ENCODE measurements at places on chromosomes 16 and 17.

DNA sequence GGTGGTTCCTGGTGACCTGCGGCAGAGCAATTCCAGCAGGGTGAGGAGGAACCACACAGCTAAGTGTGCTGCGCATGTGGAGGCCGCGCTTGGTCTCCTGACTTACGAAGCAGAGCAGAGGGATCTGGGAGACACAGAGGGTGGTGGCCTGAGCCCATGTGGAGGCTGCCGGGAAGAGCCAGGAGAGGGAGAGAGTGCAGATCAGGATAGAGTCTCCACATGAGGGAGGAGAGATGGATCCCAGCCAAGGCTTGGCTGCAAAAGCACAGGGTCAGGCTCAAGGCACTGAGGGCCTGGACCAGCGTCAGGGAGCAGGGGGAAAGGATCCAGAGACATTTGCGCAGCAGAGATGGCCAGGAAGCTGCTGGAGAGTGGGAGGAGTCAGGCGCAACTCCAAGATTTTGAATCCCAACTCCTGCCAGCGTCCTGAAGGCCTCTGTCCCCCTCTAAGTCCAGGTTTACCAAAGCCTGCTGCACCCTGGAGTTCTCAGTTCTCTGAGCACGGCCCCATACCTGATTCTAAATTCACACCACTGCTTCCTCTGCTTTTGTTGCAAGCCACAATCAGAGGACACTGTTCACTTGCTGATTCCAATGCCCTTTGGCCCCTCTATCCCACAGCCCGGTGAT lies 11.3 kb upstream of the MLLT6 start:
- no peak for DNase-seq

DNA sequence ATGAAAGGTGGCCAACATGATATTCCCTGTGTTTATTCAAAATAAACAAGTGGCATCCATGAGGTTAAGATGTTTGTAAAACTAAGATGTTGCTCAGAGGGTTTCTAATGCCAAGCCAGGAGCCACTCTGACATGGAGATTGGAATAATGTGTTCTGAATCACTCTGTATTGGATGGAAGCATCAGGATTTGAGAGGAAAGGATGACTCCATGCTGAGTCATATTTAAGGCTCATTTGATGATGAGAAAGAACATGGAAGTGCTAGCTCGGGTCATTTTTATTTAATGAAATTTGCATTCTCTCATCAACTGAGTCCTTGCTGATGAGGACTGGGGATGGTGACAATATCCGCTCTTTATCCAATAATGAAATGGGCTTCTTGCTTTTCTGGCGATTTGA lies 6.2 kb downstream of the VAT1L start:
- no peak for DNase-seq

DNA sequence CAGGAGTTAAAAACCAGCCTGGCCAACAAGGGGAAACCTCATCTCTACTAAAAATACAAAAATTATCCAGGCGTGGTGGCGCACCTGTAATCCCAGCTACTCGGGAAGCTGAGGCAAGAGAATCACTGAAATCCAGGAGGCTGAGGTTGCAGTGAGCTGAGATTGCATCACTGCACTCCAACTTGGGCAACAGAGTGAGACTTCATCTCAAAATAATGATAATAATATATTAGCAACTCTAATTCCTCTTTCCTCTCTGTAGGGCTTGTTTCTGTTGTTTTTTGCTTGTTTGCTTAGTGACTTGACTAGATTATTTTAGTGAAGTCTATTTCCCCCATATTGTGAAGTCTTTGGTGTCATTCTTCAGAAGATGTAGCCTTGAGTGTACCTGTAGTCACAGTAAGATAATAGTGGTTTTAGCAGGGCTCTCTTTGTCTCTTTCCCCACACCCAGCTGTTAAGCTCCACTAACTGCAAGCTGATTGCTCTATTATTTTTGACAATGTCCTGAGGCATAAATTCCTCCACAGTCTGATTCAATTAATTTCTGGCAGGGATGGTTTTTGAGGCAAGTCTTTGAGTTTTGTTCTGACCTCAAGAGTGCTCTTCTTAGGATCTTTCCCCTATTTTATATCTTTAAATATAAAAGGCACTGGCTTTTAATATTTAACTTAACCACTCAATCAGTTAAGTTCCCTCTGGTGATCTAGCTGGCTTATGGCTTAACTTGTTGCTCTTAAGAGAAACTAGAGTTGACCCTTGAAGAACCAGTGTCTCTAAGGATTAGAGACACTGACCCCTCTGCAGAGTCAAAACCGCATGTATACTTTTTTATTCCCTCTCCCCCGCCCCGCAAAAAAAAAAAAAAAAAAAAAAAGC lies 18.6 kb upstream of the TNFSF12 start:
- DNase-seq = no peak

GRCh38 chr16:54677308-54677950 lies 253.2 kb upstream of the IRX5 start:
- no peak for DNase-seq

- no peak for DNase-seq
Observed at GRCh38 chr17:31787857-31788570, 71.0 kb downstream of the COPRS start.

DNA sequence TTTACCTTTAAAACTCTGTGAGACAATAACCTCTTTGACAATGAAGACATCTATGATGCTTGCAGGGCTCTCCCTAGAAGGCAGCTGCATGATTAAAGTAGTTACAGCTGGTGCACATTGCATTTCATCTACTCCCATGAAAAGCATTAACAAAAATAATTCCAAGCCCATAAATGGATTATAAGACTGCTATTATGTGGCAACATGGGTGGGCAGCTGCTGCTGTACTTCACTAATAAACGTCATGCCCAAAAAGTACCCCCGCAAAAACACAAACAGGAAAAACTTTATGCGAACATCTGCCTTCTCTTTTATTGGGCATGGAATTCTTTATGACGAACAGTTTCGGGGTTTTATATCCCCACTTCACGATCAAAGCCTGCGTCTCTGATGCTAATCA lies 224.9 kb downstream of the CA10 start:
- DNase-seq = no peak

DNA sequence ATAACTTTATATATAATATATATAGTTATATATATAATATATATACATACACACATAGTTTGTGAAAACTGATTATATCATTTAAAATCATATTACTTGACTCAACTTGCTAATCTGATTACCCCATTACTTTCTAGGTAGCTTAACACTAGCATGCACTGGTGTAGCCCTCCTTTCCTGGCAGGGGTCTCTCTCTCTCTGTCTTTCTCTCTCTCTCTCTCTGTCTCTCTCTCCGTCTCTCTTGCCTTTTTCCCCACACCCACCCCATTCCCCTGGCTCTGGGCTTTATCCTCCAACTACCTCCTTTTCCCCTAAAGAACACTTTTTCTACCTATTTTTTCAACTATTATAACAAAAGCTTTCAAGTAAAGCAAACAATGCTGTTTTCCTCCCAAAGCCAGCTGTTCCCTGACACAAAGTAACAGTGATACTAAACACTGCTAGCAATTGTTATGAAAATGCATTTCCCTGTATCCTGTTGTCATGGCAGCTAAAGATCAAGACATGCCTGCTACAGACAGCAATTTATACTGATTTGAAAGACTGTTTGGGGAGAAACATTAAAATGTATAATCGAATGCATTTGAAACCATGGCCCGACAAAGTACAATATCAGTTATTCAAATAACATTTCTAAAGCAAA lies 89.4 kb downstream of the CHD9NB start:
- DNase-seq = no peak

GRCh38 chr17:38871247-38872015 lies 1.6 kb downstream of the LASP1 start:
- no peak for DNase-seq

DNA sequence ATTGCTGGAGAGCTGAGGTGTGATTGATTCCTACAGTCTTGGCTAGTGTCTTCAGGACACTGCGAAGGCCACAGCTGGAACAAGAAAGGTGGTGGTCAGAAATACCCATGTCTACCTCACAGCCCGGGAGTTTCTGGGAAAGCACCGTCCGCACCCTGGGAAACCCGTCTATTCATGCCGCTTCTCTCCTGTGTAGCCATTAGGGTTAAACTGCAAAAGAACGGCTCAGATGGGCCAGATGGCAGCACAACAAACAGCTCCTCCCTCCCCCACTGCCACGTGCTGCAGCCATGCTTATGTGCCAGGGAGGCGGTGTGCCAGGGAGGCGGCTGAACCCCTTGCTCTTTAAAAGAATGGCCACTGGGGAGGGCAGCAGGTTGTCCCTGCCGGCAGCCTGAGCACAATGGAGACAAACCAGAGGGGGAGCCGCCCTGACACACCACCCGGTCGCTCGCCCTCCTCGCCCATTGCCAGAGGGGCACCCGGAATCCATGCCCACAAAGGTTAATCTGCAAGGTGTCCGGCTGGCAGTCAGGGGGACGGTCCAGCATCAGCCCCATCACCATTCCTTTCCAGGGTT lies 65.2 kb downstream of the CYTH1 start:
- DNase-seq = no peak

GRCh38 chr17:38606646-38607611 lies 1.2 kb upstream of the SRCIN1 start:
- no peak for DNase-seq

- no peak for DNase-seq
Observed at GRCh38 chr16:143456-143855, 5.0 kb upstream of the NPRL3 start.

GRCh38 chr17:29622337-29623282 lies at the start of gene CORO6:
Gene CORO6 (minus strand): TSS chr17:29622912. CDS start chr17:29621421, 1,491 bp downstream.
- no peak for DNase-seq

DNA sequence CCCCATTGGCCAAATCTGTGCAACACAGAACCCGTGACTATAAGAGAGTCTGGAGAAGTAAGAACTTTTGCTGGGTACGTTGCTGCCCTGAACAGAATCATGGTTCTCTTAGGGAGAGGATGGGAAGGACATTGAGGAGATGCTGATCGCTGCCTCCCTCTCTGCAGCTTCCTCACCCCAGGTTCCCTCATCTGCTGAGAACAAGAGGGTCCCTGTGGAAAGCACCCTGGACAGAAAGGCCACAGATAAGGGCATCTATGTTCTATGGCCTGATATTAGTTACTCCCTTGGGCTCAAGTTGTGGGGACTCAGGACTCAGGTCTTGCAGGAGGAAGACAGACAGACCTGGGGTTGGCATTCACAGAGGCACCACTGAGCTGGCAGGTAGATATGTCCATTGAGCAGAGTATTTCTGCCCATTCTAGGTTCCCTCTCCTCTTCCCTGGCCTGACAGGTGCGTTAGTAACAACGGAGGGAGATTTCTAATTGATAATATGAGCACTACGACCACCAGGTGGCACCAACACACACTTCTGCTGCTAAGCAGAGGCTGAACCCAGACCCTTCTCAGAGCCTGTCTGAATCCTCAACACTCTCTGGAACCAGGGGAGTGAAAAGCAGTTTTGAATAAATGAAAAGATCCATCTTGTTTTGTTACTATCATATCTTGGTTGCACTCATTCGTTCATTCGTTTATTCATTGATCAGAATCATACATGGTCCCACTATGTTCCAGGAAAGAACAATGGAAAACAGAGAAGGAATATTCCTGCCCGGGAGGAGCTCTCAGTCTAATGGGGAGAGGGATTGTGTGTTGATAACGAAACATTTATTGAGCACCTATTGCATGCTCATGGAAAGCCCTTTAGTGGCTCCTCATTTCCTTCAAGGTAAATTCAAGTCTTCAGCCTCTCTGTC lies 56.4 kb downstream of the SLC6A2 start:
- no peak for DNase-seq

- no peak for DNase-seq
Observed at GRCh38 chr17:67194134-67194533, 50.9 kb downstream of the HELZ start.

DNA sequence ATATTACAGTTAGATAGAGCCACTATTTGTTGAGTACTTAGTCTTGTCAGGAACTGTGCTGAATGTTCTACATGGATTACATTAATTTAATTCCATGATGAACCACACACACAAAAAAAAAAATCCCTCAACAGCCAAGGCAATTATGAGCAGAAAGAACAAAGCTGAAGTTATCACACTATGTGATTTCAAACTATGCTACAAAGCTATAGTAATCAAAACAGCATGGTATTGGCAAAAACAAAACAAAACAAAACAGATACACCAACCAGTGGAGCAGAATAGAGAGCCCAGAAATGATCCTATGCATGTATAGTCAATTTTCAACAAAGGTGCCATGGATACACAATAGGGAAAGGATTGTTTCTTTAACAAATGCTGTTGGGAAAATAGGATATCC lies 8.1 kb upstream of the ERCC4 start:
- DNase-seq = no peak

GRCh38 chr16:14572535-14572934 lies 57.5 kb downstream of the PARN start:
- no peak for DNase-seq

GRCh38 chr17:69078864-69079263 lies 18.1 kb upstream of the ABCA9 start:
- no peak for DNase-seq

DNA sequence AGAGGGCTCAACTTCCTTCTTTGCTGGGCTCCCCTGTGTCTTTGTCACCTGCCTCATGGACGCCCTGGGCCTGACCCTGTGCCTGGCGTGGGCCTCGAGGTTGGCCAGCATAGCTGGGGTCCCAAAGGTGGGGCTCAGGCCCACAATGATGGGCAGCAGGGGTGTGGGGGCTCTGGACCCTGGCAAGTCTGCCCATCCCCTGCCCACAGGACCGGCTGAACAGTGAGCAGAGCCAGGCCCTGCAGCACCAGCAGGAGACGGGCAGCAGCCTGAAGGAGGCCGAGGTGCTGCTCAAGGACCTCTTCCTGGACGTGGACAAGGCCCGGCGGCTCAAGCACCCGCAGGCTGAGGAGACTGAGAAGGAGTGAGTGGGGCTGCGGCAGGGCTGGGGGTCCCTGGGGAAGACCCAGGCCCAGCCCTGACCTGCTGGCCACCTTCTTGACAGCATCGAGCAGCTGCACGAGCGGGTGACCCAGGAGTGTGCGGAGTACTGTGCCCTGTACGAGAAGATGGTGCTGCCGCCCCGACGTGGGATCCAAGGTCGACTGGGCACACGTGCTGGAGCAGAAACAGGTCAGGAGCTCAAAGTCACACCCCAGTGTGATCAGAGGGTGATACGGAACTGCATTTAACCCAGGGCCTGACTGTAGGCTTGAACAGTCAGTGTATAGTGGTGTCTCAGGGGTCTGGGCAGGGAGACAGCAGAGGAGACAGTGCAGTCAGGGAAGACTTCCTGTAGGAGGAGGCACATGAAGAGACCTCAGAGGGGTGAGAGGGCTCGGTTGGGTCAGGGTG lies 3.8 kb downstream of the EVPLL start:
- no peak for DNase-seq

- no peak for DNase-seq
Observed at GRCh38 chr17:79183293-79184158, 108.9 kb downstream of the ENGASE start.

DNA sequence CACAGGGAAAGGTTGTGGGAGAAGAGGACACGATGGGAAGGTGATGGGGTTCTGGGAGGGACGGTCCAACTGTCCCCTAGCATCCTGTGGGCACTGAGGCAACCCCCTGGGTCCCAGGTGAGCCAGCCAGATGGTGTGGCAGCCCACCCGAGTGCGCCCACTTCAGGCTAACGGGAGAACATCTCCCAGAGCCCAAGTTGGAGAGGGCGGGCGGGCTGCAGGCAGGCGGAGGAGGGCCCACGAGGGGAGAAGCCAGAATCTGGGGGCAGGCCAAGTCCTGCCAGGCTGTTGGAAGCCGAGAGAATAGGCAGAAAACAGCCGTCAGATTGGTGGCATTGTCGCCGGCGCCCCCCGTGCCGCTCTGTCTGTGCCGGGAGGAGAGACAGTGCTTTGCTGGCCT lies 13.8 kb upstream of the ABCC3 start:
- no peak for DNase-seq
